Activated CD8-positive, alpha-beta memory T cell treated with anti-CD3 and anti-CD28 coated beads for 1 hour (primary cell): ENCODE measurements at places on chromosomes 6 and 20.

DNA sequence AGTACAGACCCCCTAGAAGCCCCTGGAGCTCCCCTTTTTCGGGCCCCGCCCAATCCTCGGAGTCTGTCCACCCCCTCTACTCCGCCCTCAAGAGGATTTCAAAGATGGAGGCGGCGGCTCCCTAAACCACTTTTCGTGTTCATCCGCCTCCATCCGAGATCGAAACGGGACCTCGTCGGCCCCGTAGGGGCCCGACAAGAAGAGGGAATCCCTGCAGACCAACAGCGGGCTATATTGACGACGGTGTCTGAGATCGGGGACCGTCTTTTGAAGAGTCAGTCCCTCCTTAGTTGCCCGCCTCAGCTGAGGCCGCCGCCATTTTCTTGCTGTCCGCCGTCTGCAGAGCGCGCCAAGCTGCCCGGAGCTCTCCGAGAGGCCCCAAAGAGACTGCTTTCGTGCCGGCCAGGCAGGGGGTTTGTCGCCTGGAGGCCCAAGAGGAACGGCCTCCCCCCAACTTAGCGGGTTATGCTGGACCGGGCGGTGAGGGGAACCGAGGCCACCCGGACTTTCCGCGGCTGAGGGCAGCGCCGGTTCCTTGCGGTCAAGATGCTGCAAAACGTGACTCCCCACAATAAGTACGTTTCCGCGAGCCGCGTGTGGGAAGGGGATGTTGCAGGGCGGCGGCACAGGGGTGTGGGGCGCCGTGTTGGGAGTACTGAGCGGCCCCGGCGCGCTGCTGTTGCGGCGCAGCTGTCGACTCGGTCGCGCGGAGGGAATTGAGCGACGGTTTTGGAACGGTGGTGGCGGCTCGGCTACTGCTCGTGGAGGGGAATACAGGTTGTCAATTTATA lies 4.2 kb downstream of the BRD2 start:
- DNase-seq: no peak

- DNase-seq: no peak
Observed at GRCh38 chr6:158639056-158639455, 5.5 kb downstream of the DYNLT1 start.

DNA sequence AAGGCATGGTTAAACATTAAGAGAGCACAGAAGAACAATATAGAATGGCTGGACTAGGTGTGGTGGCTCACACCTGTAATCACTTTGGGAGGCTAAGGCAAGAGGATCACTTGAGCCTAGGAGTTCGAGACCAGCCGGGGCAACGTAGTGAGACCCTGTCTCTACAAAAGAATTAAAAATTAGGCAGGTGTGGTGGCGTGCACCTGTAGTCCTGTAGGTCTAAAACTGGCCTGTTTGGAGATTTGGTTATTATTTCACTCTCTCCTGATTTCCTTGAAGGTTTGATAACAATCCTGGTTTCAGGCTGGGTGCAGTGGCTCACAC lies 15.6 kb downstream of the SRSF6 start:
- DNase-seq: no peak

DNA sequence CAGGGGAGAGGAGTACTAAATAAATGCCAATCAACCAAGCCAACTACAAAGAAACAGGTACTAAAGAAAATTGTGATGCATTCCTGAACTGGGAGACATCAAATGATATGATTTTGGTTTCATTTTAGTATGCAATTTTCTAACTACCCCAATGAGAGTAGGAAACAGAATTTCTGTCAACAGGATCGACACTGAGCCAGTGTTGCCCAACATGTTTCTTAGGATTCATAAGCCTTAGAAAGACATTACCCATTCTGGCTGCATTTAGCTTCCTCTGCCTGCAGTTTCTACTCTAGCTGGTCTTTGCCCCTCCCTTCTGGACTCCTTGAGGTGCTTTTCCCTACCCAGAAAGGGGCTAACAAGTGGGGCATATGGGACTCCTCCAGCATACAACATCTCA lies 49.8 kb downstream of the KCTD20 start:
- DNase-seq: no peak

GRCh38 chr6:69792292-69792691 lies 4.5 kb downstream of the LMBRD1 start:
- no peak for DNase-seq

DNA sequence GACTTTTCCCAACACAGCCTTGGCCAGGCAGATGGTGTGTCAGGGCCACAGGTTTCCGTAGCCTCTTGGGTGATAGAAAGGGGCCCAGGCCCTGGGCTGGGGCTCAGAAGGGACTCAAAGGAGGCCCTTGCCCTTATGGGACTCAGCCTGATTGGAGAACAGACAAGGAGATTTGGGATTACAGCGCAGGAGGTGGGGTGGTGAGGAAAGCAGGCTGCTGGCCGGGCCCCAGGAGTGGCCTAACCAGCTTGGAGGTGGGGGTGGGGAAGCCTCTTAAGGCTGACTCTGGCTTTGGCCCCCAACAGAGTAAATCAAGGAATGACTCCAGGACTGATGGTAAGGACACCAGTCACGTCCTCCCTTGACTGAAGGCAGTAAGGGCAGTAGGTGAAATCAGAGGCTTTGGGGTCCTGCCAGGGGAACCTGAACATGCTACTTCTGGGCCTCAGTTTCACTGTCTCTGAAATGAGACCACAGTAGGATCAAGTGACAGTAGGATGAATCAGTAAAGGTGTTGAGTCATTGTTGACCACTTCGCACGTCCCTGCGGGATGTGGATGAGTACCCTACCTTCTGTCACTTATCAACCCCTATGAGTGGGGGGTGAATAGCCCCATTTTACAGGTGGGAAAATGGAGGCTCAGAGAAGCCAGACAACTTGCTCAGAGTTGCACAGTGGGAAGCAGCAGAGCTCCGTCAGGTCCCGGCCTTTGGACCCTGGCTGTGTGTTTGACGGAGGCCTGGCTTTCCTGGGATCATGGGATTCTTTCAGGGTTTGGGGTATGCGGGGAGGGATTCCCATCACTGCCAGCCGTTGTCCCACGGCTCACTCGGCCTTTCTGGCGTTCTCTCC lies 4.5 kb downstream of the SNAI1 start:
- DNase-seq: no peak
